Ascending aorta (tissue), 2 donors: ENCODE measurements at places on chromosomes 4 and X. TPM values are rescaled to one million over a fixed set of nuclear protein-coding genes. Genes with fewer than 3 reads are reported as not detected.

The NAT8L gene
- total RNA-seq: not detected

The AKAP4 gene
- not detected for total RNA-seq

The MTMR8 gene
- total RNA-seq: 0.85 TPM

The BEX2 gene
- total RNA-seq: 2.0 TPM

The ADH7 gene
- total RNA-seq: not detected

The TCEAL3 gene
- total RNA-seq: 11.3 TPM

The SSX2B gene
- total RNA-seq: not detected

The SCML1 gene
- 5.7 TPM for total RNA-seq

The CENPVL1 gene
- total RNA-seq: not detected

The INPP4B gene
- total RNA-seq: 32.7 TPM

The ARAF gene
- total RNA-seq: 56.1 TPM

The ASB9 gene
- 3.6 TPM for total RNA-seq

The HPGD gene
- total RNA-seq: 4.2 TPM
